CD4-positive, alpha-beta T cell treated with Interleukin-12 subunit alpha and Interleukin-12 subunit beta, for 1 hour (primary cell): ENCODE measurements at places on chromosomes 5 and 9.

- DNase-seq = no peak
Observed at GRCh38 chr9:137971477-137972138, 94.0 kb downstream of the CACNA1B start.

- no peak for DNase-seq
Observed at GRCh38 chr5:156221816-156222215, 105.1 kb upstream of the SGCD start.

DNA sequence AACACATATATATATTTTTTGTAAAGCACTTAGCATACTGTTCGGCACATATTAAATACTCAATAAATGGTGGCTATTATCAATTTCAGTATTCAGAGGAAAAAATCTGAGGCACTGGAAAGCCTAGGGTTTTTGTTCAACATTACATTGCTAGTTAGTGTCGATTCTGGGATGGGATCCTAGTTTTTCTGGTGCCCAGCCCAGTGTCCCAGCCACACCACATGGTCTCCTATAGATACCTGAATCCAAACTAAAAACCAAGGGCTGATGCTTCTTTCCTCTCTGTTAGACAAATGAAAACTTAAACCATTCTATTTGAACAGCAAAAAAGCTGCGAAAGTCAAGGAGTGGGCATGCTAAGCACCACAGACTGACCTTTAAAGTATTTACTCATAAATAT is 810.7 kb upstream of the DMAC1 start:
- DNase-seq = no peak

DNA sequence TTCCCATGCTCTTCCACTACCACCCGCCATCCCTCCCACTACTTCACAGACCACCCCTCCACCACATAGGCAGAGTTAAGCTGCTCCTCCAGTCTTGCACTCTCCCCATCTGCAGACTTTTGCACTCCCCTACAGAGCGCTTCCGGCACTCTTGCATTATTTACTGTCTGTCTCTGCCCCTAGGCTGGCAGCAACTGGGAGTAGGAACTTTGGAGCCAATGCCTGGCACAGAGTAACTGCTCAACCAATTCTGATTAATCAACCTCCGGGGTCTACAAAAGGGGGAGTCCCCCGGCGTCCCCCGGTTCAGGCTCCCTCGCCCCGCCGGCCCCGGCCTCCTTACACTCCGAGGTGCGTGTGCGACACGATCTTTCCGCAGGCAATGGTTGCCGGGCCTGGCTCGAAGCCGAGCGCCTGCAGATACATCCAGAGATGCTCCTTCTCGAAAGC is 498 bp downstream of the HAUS6 start:
- DNase-seq = peak; percentile 31
